Spleen (tissue), 13 donors: ENCODE measurements at places on chromosomes 16 and 17. TPM values are rescaled to one million over a fixed set of nuclear protein-coding genes. Genes with fewer than 3 reads are reported as not detected.

SLC35G6 gene
- not detected for total RNA-seq

SLC38A8 gene
- not detected for total RNA-seq

CDH13 gene
- total RNA-seq: 1.1 TPM

TMEM238L gene
- total RNA-seq: not detected

- no peaks in the 10 kb centered on the region for H3K36me3 ChIP-seq
- DNase-seq: no peak
- no peak overlapping the region for H3K27ac ChIP-seq
- no peak overlapping the region for H3K4me3 ChIP-seq
Measured at GRCh38 chr17:50212121-50212843, 10.9 kb upstream of the COL1A1 start.

- DNase-seq: no peak
- peaks cover 51% of the 10 kb centered on the region for H3K36me3 ChIP-seq
- H3K4me1 ChIP-seq: peaks cover 39% of the 10 kb centered on the region
Measured at GRCh38 chr17:17882082-17882581, 45.3 kb upstream of the SREBF1 start.

GRCh38 chr17:7468804-7469389 is 10.5 kb downstream of the ZBTB4 start:
- no peak overlapping the region for H3K27ac ChIP-seq
- no peak overlapping the region for H3K4me3 ChIP-seq
- H3K4me1 ChIP-seq: peaks cover 64% of the 10 kb centered on the region
- no peak for DNase-seq

DNA sequence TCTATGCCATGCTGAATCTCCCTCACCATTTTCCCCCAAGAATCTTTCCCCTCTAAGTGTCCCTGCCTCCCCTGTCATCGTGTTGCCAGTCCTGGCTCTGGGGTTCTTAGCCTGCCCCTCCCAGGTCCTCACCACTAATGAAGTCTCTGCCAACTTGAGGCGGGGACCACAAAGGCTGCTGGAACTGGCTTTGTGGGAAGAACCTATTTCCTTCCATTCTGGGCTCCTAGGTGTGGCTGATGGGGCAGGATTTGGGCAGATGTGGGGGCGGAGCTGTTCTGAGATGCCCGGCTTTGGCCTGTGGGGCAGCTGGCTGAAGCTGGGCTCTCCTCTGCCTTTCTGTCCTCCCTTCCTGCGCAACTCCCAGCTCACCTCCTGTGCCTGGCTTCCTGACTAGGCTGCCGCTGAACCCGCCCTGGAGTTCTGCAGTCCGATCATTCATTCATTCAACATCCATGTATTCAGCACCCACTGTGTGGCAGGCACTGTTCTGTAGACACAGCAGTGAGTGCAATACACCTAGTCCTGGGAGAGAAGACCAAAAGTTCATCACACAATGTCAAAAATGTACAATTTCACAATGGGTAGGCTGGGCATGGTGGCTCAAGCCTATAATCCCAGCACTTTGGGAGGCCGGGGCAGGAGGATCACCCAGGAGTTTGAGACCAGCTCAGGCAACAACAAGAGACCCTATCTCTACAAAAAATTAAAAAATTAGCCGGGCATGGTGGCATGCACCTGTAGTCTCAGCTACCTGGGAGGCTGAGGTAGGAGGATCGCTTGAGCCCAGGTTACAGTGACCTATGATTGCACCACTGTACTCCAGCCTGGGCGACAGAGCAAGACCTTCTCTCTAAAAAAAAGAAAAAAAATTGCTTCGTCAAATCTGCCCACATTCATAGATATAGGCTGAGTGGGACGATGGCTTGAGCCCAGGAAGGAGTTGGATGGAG is 1.9 kb upstream of the SNN start:
- no peaks in the 10 kb centered on the region for H3K36me3 ChIP-seq
- no peak overlapping the region for H3K27ac ChIP-seq
- H3K27me3 ChIP-seq: no peaks in the 10 kb centered on the region
- peaks cover 52% of the 10 kb centered on the region for H3K4me1 ChIP-seq
- no peak overlapping the region for H3K4me3 ChIP-seq

GRCh38 chr16:16867973-16868372 is 489.0 kb downstream of the NPIPA7 start:
- no peaks in the 10 kb centered on the region for H3K36me3 ChIP-seq
- no peaks in the 10 kb centered on the region for H3K4me1 ChIP-seq
- H3K27me3 ChIP-seq: no peaks in the 10 kb centered on the region
- no peak overlapping the region for H3K27ac ChIP-seq
- no peak overlapping the region for H3K4me3 ChIP-seq

DNA sequence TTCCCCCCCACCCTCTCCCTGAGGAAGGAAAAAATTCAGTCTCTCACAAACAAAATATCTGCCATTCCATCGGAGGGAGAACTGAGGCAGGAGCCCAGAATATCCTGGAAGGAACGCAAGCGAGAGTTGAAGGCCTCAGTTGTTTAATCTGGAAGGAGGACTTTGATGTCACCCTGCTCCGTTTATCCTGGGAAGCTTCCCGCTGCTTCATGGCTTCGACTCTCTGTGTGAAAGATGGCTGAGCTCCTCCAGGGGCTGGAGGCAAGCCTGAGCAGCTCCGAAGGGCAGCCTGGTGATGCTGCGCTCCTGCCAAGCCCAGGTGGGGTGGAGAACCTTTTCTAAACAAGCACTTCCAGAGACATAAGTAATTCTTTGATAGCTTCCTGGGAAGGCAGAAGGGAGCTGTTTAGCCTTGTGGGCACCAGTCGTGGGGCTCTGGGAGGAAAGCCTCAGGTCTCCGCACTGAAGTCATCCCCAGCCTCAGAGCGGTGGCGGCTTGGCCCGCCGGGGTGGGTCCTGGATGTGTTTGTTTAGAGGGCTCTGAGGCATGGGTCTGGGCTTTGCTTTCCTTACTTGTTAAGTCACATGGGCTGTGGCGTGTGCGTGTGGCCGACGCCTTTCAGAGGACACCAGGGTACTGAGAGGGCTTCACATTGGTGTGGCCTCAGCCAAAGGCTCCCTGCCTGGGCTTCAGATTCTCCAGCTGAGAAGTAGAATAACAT is 7.9 kb downstream of the NKD1 start:
- no peak for DNase-seq
- H3K4me3 ChIP-seq: no peak overlapping the region
- no peaks in the 10 kb centered on the region for H3K27me3 ChIP-seq
- H3K4me1 ChIP-seq: no peaks in the 10 kb centered on the region

- H3K4me1 ChIP-seq: peaks cover 99% of the 10 kb centered on the region
- no peaks in the 10 kb centered on the region for H3K27me3 ChIP-seq
- peak overlapping the region; percentile 67 for H3K27ac ChIP-seq
- H3K36me3 ChIP-seq: peaks cover 6% of the 10 kb centered on the region
- DNase-seq: no peak
Measured at GRCh38 chr16:70706948-70707465, 21.2 kb upstream of the MTSS2 start.

DNA sequence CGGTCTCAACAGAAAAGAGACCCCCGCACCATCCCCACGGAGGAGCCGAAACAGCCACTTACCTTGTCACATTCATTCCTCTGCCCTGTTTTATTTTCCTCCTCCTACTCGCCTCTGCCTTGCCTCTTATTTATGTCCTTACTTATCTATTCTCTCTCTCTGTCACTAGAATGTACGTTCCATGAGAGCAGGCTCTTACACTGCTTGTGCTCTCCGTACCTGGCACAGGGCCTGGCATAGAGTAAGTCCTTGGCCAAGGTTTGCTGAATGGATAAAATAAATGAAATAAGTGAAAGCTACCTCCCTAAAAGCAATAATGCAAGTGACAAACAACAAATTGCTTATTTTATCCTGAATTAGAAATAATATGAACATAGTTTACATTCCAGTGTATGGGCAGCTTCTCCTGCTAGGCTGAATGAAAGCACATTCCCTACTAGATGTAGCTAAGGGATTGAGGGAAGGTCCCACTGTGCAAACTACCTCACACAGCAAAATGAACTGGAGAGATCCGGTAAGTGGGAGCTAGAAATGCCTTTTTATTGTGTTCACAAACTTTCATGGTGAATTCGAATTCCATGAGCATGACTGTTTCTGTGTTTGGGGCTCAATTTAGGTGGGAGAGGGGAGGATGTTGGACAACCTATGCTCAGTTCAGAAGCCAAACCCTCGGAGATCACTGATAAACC is 173.1 kb downstream of the PARN start:
- DNase-seq: no peak
- no peaks in the 10 kb centered on the region for H3K4me1 ChIP-seq
- H3K27me3 ChIP-seq: no peaks in the 10 kb centered on the region
- no peak overlapping the region for H3K27ac ChIP-seq
- H3K36me3 ChIP-seq: peaks cover 22% of the 10 kb centered on the region
